Thoracic aorta (tissue), 2 donors: ENCODE measurements at places on chromosomes 1 and 21.
A peak's percentile ranks its signal among the peaks of the same experiment; 100 is the strongest.

DNA sequence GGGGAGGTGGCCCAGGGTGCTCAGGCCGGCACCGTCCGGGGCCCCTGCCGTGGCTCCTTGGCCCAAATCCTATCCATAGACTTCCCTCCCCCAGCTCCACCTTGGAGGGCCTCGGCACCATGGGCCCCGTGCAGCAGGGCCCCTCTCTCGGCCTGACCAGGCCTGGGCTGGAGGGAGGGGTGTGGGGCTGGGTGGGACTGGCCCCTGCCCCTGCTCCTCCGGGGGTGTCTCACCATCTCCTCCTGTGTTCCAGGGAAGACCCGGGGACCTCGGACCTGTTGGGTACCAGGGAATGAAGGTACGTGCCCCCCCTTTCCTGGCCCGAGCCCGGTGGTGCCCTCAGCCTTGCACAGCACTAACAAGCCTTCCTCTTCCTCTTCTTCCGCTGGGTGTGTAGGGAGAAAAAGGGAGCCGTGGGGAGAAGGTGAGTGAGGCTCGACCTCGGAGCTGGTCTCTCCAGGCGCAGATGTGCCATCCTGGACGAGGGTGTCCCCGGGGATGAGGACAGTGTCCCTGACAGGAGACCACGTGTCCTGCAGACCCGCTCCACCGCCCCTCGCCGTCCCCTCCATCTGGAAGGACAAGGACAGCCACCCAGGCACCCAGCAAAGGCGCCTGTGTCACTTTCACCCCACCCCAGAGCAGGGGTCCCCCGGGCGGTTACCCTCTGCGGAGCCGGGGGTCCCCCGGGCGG is 7.9 kb downstream of the COL6A1 start:
- DNase-seq: peak; percentile 1

DNA sequence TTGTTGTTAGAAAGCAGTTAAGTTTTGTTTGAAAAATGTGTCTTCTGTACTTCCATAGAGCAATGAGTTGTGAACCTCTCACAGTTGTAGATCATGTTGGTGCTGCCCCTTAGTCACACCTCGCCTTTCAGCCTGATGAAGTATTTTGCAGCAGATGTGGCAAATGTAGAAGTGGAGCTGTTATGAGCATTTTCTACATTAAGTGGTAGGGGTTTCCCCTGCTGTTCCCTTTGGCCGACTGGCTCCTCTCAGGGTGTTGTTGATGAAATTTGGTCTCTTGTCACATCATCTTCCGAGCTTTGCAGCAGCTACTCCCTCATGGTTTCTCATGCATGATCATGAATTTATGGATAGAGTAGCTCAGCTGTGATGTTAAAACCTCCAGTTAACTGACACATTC is 33.6 kb upstream of the DENND1B start:
- DNase-seq: no peak

DNA sequence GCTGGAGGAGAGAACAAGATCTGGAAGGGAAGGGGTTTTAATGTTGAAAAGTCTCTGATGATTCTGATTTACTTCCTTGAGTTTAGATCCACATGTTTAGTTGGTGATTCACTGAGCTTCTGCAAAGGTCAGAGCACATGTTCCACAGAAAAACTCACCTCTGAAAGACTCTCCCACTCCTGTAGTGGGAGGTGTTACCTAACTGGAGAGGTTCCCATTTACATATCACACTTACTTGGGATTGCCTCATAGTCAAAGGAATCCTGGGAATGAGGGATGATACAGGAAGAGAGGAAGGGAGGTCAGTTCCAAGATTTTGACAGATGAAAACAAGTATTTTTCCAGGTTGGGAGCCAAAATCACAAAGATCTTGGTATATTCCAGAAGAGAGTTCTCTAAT is 2.7 kb upstream of the NTNG1 start:
- DNase-seq: no peak

DNA sequence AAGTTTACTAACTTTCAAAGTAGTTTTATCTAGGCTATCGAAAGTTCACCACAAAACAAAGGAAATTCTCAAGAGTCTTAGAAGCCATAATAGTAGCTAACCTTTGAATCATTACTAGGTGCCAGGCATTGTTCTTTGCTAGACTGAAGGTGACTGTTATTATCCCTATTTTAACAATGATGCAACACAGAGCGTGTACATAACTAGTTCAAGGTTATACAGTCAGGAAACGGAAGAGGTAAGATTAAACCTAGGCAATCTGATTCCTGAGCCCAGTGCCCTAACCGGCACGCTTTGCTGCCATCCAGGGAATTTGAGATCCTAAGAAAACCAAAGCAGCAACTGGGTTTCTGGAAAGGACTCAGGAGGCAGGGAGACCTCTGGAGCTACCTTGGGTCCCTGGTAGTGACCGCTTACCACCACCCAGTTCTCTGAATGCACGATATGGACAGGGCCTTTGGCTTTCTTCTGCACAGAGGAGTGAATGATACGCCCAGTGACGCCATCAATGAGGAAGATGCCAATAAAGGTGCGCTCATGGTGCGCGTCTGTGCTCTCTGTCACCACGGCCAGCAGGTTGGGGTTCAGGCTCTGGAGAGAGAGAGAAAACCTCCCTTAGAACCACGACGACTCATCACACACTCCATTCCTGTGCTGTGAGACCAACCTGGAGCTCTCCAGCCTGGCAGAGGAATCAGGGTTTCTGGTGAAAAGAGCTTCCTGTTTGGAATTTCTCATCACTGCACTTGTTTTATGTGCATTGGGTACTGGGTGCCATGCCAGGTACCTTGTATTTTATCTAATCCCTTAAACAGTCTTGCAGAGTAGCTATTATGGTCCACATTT is 13.1 kb upstream of the UBR4 start:
- no peak for DNase-seq

DNA sequence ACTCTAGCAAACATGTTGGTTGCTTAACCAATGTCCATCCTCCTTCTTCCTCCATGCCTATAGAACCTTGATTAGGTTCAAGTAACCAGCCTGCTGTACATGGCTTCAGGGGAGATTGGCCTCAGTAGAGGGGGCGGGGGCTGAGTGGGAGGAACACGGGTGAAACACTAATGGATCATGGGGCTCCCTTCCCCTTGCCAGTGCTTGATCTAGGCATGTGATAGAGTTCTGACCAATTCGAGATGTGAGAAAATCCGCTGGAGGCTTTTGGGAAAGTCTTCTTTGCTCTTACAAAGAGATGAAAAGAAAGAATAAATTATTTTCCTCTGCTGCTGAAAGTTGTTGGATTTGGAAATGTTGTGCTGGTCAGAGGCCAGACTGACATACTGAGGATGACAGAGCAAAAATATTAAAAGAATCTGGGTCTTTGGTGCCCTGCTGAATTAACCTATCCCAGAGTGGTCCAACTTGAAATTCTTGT is 5.2 kb upstream of the OTUD7B start:
- DNase-seq: no peak

DNA sequence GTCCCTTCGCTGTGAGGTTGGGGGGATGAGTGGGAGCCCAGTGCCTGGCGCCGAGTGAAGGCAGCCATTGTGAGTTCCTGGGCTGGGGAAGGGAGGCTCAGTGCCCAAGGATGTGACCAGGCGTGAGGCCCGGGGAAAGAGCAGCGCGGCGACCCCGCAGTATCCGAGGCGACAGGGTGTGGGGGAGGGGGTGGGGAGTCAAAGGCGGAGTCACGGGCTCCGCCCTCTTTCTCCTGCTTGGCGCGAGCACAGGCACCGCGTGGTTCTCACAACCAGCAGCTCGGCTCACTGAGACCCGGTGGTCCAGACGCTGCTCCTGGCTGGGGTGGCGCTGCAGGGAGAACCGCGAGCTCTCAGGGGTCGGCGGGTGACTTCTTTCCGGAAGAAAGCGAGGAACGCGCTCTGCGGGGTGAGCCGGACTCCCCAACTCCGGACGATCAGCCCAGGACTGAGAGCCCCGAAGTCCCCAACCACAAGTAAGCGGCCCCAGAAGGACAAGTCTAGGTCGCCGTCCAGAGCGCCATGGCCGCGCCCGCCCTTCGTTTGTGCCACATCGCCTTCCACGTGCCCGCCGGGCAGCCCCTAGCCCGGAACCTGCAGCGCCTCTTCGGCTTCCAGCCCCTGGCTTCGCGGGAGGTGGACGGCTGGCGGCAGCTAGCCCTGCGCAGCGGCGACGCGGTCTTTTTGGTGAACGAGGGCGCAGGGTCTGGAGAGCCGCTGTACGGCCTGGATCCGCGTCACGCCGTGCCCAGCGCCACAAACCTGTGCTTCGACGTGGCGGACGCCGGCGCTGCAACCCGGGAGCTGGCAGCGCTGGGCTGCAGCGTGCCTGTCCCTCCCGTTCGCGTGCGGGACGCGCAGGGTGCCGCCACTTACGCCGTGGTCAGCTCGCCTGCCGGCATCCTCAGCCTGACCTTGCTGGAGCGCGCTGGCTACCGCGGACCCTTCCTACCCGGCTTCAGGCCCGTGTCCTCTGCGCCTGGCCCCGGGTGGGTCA is at the start of gene HPDL:
TSS of gene HPDL (plus strand) at position 269 of the 997 bp plus-strand sequence. CDS start at position 523, 254 bp downstream.
- DNase-seq: no peak

DNA sequence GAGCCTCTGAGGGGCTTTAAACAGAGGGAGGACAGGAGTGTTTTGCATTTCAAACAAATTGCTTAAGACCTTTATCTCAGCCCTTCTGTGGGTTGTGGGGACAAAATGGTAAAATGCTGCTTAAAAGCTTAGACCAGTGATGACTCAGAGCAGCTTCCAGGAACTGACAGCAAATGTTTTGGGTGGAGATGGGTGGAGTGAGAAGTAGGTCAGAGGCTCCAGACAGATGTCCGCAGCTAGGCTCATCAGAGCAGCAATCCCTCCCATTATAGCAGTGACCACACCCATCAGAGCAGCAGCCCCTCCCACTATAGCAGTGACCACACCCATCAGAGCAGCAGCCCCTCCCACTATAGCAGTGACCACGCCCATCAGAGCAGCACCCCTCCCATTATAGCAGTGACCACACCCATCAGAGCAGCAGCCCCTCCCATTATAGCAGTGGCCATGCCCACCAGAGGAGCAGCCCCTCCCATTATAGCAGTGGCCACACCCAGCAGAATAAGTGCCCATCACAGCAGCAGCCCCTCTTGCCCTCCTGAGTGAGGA is 532.2 kb downstream of the MATN1 start:
- no peak for DNase-seq

DNA sequence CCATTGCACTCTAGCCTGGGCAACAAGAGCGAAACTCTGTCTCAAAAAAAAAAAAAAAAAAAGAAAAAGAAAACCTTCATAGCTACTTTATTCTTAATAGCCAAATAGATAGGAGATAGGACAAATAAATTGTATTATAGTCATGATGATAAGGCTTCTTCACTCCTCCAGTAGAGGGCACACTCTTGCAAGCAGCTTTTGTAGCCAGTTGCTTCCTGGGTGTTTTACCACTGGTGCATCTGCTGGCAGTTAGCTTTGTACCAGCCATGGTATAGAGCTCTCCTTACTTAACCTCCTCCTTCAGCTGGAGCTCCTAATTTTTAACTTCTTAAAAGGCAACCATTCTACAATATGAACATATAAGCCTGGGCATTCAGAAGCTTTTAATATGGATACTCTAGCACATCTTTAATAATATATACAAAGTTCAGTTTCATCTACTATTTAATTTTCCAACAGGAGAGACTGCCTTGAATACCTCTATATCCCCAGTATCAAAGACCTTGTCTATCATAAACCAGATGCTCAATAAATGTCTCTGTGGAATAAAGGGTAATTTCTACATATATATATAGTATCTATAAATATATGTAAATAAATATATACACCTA is 35.8 kb downstream of the EVI5 start:
- DNase-seq: no peak

GRCh38 chr1:206833106-206833680 is 32.2 kb upstream of the IL20 start:
- no peak for DNase-seq

DNA sequence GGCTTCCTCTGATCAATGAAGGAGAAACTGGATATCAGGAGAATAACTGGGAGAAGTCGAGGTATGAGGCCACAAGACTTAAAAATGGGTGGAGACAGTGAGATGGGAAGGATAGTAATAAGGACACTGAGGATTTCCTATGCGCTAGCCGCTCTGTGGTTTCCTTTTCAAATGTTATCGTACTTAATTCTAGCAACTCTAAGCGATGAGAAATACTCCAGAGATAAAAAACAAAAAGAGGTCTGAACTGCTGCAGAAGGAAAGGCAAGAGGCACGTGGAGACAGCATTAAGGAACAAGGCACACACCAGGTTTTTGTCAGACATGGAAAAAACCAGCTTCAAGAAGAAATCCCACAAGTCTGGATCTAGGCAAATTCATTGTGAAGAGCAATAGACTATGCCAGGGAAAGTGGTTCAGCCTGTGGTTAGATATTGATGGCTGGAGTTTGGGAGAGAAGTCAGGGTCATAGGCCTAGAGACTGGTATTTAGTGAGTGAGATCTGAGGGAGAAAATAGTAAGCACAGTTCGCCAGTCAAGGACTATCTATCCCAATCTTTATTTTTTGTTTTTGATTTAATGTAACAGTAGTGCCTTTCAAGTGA is 5.3 kb downstream of the CLCA2 start:
- no peak for DNase-seq

DNA sequence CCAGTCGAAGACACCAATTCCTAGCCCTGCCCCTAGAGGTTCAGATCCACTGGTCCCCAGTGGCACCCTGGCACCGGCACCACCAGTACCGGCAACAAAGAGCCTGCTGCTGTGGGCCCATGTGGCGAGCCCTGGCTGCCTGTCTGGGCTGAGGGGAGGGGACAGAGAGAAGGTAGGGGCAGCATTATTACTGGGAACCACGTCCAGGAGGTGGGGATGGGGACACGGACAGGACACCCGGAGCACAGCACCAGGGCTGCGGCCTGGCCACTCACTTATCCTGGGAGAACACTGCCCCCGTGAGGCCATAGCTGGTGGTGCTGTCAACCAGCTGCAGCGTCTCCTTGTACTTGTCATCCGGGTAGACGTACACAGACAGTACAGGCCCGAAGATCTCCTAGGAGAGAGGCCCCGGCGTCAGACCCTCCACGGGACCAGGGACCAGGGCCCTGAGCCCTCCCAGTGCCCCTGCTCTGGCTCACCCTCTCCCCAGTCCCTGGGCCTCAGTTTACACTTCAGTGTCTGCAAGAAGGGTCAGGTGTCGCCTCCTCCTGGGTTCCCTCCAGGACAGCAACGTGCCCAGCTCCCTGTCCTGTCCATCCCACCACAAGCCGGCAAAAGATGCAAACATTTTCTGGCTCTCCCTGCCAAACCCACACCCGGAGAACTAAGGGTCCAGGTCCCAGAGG is 15.8 kb upstream of the TAS1R2 start:
- DNase-seq: peak; percentile 28

DNA sequence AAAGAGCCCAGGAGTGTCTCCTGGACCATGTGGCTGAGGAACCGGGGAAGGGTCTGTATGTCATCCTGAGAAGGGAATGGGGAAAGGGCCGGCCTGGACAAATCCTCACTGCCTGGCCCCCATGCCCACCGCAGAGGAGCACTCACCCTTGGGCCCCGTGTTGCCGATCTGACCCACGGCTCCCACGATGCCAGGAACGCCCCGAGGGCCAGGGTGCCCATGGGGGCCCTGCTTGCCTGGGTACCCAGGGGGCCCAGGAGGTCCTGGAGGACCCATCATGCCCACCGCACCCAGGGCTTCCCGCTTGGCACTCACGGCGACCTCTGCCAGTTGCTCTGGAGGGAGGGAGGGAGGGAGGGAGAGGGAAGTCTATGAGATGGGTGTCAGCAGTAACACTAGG is 14.6 kb downstream of the COL9A2 start:
- no peak for DNase-seq

GRCh38 chr1:232142403-232143314 is 487.3 kb downstream of the SIPA1L2 start:
- DNase-seq: peak; percentile 48
